ENCODE measurements at places on chromosomes 3 and 15. TPM values are rescaled to one million over a fixed set of nuclear protein-coding genes. Genes with fewer than 3 reads are reported as not detected.

SLC24A5 gene
- total RNA-seq: not detected

PIF1 gene
- total RNA-seq: 0.24 TPM

CHAC1 gene
- total RNA-seq: 178 TPM

TMEM212 gene
- total RNA-seq: not detected

DNAH12 gene
- total RNA-seq: 0.05 TPM

CORO2B gene
- total RNA-seq: 2.0 TPM

ABHD17C gene
- 2.6 TPM for total RNA-seq

FBXO40 gene
- total RNA-seq: 68.1 TPM

ZNF197 gene
- total RNA-seq: 15.1 TPM

ERC2 gene
- not detected for total RNA-seq

DYNC1LI1 gene
- 47.3 TPM for total RNA-seq

CELF6 gene
- 0.13 TPM for total RNA-seq

COL6A5 gene
- total RNA-seq: not detected

ARHGEF26 gene
- 0.71 TPM for total RNA-seq

IGF2BP2 gene
- total RNA-seq: 5.6 TPM

DNA sequence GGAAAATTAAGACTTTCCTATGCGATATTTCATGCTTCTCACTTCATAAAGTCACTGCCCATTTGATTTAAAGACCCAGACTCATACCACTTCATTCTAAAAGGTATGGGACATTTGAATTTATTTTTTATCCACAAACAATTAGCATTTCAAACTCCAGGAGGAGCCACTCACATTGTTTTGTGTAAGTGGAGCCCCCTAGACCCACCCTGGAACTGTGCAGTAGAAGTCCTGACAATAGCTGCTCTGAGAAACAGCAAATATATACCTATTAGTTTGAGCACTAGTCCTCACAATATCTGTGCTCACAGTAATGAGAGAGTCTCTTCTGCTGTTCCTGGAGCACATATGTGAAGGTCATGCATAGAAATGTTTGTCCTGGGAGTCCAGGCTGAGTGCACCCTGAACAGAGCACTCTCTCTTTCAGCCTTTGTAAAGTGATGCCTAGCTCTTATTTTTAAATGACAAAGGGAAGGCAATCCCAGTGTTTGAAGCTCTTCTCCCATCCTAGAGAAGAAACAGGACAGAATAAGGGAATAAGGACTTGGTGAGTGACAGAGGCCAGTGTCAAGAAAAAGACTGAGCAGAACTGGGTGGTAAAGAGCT is 127.5 kb upstream of the STRIT1 start:
- no peaks in the 10 kb centered on the region for H3K36me3 ChIP-seq
- H3K27ac ChIP-seq: no peak overlapping the region
- H3K27me3 ChIP-seq: no peaks in the 10 kb centered on the region
- DNase-seq: no peak
- H3K4me1 ChIP-seq: no peaks in the 10 kb centered on the region

DNA sequence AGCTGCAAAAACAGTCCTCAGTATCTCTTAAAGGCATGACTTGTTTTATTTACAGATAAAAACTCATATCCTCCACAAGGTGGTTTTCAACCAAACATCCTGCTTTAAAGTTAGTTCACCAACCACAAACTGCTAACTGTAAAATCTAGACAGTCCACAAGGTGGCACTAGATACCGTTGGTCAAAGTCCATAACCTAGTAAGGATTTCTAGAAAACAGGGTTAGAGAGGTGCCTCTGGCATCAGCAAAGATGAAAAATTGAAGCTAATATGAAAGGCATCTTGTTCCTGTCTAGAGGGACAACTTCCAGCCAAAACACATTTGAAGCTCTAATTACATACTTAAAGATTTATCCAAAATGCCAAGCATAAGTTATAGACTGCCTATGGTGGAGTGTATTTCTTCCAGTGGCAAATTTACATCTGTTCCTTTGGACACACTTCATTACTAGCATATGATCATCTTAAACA is 56.0 kb downstream of the ZMAT3 start:
- H3K4me3 ChIP-seq: no peak overlapping the region
- H3K4me1 ChIP-seq: no peaks in the 10 kb centered on the region
- no peaks in the 10 kb centered on the region for H3K36me3 ChIP-seq
- no peak overlapping the region for H3K27ac ChIP-seq
- H3K27me3 ChIP-seq: no peaks in the 10 kb centered on the region

GRCh38 chr15:74725845-74726773 is 781 bp upstream of the CYP1A1 start:
- peak overlapping the region; percentile 23 for H3K27ac ChIP-seq
- H3K4me3 ChIP-seq: peak overlapping the region; percentile 80

GRCh38 chr15:82301296-82302016 is 38.8 kb downstream of the SAXO2 start:
- DNase-seq: no peak
- H3K36me3 ChIP-seq: no peaks in the 10 kb centered on the region
- no peaks in the 10 kb centered on the region for H3K27me3 ChIP-seq
- H3K4me1 ChIP-seq: no peaks in the 10 kb centered on the region
- H3K4me3 ChIP-seq: no peak overlapping the region

- DNase-seq: peak; percentile 57
- no peak overlapping the region for H3K27ac ChIP-seq
- no peaks in the 10 kb centered on the region for H3K36me3 ChIP-seq
- no peak overlapping the region for H3K4me3 ChIP-seq
Measured at GRCh38 chr3:14253022-14253706, 74.5 kb downstream of the LSM3 start.

DNA sequence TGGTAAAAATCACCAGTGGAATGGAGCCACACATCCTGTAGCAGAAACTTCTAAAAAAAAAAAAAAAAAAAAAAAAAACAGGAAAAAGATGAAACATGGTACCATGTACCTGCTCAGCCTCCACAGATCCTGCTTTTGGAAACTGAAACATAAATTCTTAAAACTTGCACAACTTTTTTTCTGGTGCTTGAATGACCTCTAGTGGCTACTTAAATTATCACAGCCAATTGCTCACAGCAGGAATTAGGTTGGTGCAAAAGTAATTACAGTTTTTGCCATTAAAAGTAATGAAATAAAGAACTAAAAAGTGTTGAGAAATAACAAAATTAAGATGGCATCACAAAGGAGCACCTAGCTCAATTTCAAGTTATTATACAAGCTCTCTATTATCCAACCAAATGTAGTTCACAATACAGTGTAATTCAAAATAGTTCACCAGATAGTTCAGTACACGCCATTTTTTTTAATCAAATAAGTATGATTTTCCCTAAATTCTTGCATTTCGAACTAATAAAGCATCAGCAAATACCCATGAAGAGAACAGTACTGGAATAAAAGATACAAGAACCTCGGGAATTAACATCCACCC is 80.6 kb downstream of the ULK4 start:
- no peak for DNase-seq
- H3K27ac ChIP-seq: no peak overlapping the region

- H3K4me3 ChIP-seq: no peak overlapping the region
- H3K36me3 ChIP-seq: no peaks in the 10 kb centered on the region
- H3K4me1 ChIP-seq: no peaks in the 10 kb centered on the region
- no peak for DNase-seq
Measured at GRCh38 chr3:154224366-154224765, 99.9 kb downstream of the DHX36 start.

DNA sequence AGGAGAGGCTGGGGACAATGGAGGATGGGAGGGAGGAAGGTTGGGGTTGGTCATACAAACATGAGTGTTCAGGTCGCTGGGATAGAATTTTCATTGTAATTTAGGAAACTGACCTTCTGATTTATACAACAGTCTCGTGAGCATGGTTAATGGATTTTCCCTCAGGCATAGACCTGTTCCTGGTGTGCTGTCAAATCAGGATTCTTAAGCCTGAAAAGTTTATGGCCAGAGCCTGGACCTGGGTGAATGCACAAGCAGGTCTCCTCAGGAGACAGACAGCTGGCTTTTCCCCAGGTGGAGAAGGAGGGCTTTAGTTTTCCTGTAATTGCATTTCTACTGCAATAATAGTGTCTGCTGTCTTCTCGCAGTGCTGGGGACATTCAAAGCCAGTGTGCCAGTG is 338.0 kb downstream of the SHQ1 start:
- H3K27ac ChIP-seq: no peak overlapping the region
- no peaks in the 10 kb centered on the region for H3K36me3 ChIP-seq
- DNase-seq: no peak
- no peaks in the 10 kb centered on the region for H3K27me3 ChIP-seq
- H3K4me1 ChIP-seq: no peaks in the 10 kb centered on the region

DNA sequence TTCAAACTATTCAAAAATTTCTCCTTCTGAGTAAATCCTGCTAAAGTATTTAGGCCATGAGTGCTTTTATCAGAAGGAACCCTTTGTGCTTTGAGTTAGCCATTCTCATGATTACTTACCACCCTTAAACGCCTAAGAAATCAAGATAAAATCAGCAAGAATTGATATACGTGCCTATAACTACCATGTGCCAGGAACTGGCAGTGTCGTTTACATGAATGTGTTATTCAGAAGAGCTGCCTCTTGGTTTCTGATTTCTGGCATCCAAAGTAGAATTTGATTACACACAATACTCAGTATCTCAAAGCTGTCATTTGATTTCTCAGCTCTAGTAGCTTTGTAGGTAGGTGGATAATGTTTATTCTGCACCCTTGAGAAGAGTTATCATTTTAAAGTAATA is 351.3 kb upstream of the CCDC54 start:
- H3K36me3 ChIP-seq: no peaks in the 10 kb centered on the region

- H3K27ac ChIP-seq: no peak overlapping the region
- DNase-seq: no peak
- H3K36me3 ChIP-seq: no peaks in the 10 kb centered on the region
Measured at GRCh38 chr3:122294359-122294758, 30.7 kb upstream of the CSTA start.

DNA sequence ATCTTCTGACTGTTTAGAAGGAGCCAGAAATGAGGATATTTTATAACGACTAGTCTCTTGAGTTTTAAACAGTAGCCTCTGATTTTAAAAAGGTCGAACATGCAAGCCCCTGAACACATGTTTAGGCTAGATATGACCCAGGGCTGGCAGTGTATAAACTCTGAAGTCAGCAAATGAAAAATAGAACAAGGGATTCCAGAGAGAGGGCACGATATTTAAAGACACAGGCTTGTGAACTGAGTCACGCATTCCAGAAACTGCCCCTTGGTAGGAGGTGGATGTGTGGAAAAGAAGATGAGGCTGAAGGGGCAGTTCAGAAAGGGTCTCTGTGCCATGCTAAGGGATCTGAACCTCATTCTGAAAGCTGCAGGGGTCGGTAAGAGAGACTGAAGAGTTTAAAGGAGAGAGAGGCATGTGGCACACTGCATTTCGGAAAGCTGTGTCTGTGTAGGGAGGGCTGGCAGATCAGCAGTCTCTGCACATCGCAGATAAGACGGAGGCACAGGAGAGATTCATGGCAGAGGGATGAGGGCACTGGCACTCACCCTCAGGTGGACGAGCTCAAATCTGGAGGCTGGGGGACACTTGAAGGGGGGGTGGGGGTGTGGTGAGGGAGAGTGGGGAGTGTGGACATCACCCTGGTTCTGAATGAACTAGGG is 22.1 kb downstream of the ST8SIA2 start:
- no peaks in the 10 kb centered on the region for H3K4me1 ChIP-seq
- no peak overlapping the region for H3K4me3 ChIP-seq
- DNase-seq: no peak

GRCh38 chr3:135539351-135539750 is 426.2 kb upstream of the PPP2R3A start:
- no peak overlapping the region for H3K4me3 ChIP-seq
- no peaks in the 10 kb centered on the region for H3K36me3 ChIP-seq
- no peaks in the 10 kb centered on the region for H3K4me1 ChIP-seq

DNA sequence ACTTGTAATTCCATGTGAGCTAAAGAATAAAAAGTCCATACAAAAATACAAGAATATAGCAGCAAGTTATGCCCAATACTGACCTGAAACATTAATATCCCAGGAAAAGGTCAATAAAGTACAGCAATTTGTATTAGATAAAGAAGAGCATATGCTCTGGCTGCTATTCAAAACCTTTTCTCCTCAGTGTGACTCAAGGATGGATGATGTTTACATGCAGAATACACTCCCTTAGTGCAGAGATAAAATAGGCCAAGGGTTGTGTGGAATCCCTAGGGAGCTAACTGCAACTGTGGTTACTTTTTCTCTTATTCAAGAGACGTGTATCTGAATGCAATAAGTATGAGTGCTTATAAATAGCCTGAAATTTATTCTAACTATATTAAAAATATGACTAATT is 78.7 kb downstream of the SLC9A9 start:
- H3K27ac ChIP-seq: no peak overlapping the region
- H3K36me3 ChIP-seq: peaks cover 2% of the 10 kb centered on the region
- no peaks in the 10 kb centered on the region for H3K4me1 ChIP-seq
- H3K4me3 ChIP-seq: no peak overlapping the region

- H3K27ac ChIP-seq: no peak overlapping the region
- no peaks in the 10 kb centered on the region for H3K27me3 ChIP-seq
- H3K36me3 ChIP-seq: no peaks in the 10 kb centered on the region
- peaks cover 25% of the 10 kb centered on the region for H3K4me1 ChIP-seq
- H3K4me3 ChIP-seq: no peak overlapping the region
Measured at GRCh38 chr3:177596248-177596815, 399.1 kb upstream of the TBL1XR1 start.

GRCh38 chr3:18758047-18758704 is 333.0 kb upstream of the SATB1 start:
- no peaks in the 10 kb centered on the region for H3K4me1 ChIP-seq
- H3K36me3 ChIP-seq: no peaks in the 10 kb centered on the region
- DNase-seq: no peak
- no peaks in the 10 kb centered on the region for H3K27me3 ChIP-seq
- H3K27ac ChIP-seq: no peak overlapping the region

DNA sequence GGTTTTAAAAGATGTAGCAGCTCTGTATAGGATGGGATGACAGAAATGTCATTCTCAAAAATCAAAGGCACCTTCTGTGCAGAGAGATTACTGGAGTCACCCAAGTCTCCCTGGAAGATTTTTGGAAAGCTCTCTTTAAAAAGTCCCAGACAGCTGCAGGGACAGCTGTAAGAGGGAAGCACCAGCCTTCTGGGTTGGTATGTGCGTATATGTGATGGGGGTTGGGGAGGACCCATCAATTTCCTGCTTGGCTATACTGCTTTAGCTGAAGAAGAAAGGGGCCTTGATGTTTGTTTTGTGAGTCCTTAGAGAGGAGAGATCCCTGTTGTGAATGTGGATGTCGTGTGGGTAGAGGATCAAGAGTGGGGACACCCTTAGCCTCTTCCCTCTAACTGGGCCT is 5.4 kb upstream of the SEC11A start:
- H3K4me3 ChIP-seq: no peak overlapping the region
- DNase-seq: no peak
- no peak overlapping the region for H3K27ac ChIP-seq
- H3K27me3 ChIP-seq: no peaks in the 10 kb centered on the region

GRCh38 chr3:139231555-139232281 is 112.1 kb upstream of the MRPS22 start:
- H3K4me1 ChIP-seq: no peaks in the 10 kb centered on the region
- H3K27me3 ChIP-seq: no peaks in the 10 kb centered on the region
- H3K27ac ChIP-seq: no peak overlapping the region
- DNase-seq: no peak
- no peak overlapping the region for H3K4me3 ChIP-seq
- no peaks in the 10 kb centered on the region for H3K36me3 ChIP-seq

GRCh38 chr3:158659454-158660237 is 12.8 kb downstream of the LXN start:
- no peaks in the 10 kb centered on the region for H3K27me3 ChIP-seq
- H3K27ac ChIP-seq: peak overlapping the region; percentile 38
- H3K36me3 ChIP-seq: peaks cover 9% of the 10 kb centered on the region
- DNase-seq: no peak
- no peaks in the 10 kb centered on the region for H3K4me1 ChIP-seq

Data from psoas muscle (tissue), 8 donors.